ENCODE measurements at places on chromosomes 6 and 20. TPM values are rescaled to one million over a fixed set of nuclear protein-coding genes. Genes with fewer than 3 reads are reported as not detected.

MAS1 gene
- not detected for polyA plus RNA-seq

FBXO5 gene
- polyA plus RNA-seq, result 3.1 TPM

SCRT2 gene
- not detected for polyA plus RNA-seq

HCK gene
- polyA plus RNA-seq, result 20.7 TPM

BANF2 gene
- not detected for polyA plus RNA-seq

BIRC7 gene
- polyA plus RNA-seq, result not detected

DUSP15 gene
- 31.7 TPM for polyA plus RNA-seq

SMIM29 gene
- 46.0 TPM for polyA plus RNA-seq

TBPL1 gene
- polyA plus RNA-seq, result 20.1 TPM

SPATA25 gene
- polyA plus RNA-seq, result not detected

PTP4A1 gene
- polyA plus RNA-seq, result 22.0 TPM

BPIFB4 gene
- polyA plus RNA-seq, result not detected

IL20RA gene
- not detected for polyA plus RNA-seq

GRCh38 chr6:53250176-53251032 lies 98.3 kb downstream of the ELOVL5 start:
- no peak for DNase-seq

DNA sequence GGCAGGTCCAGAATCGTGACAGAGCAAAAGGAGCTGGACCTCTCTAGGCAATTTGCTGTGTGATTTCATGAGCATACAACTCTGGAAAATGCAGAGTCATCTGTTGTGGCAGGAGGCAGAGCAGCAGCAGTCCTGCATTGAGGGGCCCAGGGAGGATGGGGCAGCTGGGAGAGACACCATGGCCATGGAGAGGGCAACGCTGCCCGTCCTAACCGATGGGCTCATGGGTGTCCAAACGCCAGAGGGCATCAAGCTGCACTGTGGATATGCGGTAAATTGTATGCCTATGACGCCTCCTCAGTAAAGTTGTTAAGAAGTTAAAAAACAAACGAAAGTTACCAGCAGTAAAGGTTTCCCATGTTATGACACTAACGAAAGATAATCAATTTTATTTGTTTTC lies 42.2 kb upstream of the DACT2 start:
- DNase-seq, result peak; percentile 55

DNA sequence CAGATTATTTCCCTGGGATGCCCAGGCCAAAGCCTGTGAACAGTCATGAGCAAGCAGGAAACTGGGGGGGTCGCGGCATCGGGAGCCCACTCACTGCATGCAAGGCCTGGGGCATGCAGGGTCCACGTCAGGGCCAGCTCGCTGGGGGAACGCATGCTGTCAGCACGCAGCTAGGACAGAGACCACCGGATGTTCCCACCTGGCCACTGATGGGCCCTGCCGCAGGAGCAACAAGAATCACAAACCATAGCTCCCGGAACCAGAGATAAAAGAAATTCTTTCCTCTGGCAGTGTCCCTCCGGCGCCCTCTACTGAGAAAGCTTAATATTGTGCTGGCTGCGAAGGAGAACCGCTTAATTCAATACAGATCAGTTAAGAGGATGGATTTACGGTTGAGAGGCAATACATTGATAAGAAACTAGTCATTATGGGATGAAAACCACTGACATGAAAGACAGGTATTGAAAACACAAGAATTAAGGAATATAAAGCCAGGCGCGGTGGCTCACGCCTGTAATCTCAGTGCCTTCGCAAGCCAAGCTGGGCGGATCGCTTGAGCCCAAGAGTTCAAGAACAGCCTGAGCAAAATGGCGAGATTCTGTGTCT lies 32.6 kb downstream of the C6orf15 start:
- DNase-seq, result no peak

- no peak for DNase-seq
Measured at GRCh38 chr6:7234547-7234946, 78.5 kb downstream of the SSR1 start.

GRCh38 chr6:42821341-42821668 lies 39.5 kb downstream of the BICRAL start:
- DNase-seq, result no peak

- peak; percentile 87 for DNase-seq
Measured at GRCh38 chr6:32047084-32047478, 8.9 kb downstream of the CYP21A2 start.

DNA sequence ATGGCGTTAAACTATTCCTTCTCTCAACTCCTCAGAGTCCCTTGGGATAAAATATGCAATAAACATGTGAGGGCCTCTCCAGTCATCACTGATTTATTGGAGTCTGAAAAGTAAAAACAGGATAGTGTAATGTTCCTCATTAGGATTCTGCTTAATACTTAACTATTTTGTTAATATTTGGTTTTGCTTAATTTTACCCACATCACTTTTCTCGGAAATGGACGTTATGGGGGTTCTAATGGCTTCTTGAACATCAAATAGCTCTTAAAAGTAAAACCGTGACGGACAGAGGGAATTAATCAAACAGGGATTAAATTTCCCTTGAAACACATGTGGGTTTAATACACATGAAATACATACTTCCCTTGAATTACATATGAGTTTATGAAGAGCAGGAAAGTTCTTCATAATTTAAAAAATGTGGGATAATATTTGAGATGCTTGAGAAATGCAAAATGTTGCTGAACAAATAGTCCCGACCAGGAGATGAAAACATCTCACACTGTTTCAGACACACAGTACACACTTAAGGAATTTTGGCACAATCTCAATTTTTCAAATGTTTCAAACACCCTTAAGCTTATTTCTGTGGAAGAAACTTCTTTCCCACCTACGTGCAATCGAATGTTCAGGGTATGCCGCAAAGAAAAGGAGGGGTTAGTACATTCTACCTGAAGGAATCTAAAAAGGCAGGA lies 38.4 kb upstream of the EIF2S2 start:
- DNase-seq, result no peak

DNA sequence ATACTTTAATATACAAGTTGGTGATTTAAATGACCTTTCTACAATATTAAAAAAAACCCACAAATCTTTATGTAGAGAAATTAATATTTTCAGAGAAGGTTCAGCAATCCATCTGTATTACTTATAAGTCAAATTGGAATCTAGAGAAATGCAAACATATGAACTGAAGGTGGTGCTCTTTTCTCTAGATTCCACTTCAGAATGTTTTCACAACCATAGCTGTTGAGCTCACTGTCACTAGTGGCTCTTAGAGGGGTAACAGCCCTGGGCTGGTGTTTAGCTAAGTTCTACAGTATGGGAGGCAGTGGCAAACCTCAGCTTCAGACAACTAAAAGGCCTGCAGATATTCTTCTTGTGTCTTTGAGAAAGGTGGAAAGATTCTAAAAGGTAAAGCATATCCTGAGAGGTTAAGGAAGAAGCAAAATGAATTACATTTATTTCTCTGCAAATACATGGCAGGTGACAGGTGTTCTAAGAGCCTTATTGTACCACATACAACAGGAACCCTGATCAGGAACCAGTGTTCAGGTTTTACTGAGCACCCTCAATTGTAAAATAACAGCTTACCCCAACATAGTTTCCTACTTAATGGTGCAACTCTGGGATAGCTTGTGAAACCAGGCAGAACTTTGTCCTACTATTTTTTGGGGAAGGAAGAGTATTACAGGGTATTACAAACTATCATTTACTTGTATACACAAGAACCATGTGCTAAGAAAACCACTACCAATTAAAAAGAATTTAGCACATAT lies 56.6 kb upstream of the SAMHD1 start:
- DNase-seq, result no peak

DNA sequence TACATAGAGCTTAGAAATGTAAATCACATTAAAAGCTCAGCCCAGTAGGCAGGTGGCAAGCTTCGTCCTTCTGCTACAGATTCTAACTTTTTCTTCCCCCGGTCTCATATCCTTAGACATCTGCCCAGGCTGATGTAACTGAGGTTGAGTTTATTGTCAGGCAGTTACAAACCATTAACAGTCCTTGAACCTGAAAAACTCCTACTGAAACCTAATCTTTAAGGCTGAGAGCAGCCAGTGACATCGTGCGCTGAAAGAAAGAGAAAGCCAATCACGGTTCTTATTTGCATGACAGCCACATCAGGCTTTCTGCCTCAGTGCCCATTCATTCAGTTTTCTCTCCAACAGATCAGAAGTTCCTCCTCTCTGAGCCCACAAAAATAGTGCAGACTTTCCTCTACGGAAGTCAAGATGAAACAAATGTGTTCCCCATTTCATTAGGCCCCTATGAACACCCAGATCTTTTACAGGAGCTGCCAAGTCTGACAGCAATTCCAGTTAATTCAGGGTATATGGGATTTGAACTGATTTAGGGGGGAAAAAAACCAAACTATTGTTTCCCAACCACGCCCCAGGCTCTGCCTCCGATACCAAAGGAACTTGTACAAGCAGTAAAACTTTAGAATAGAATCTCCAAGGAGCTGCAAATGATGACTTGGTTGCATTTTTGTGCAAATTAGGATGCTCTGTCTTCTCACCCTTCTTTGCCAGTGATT lies at the start of gene NHSL1:
Gene NHSL1 (minus strand): TSS at position 192 of the 716 bp plus-strand sequence. CDS start 204 bp downstream, outside the sequence.
- DNase-seq, result no peak

DNA sequence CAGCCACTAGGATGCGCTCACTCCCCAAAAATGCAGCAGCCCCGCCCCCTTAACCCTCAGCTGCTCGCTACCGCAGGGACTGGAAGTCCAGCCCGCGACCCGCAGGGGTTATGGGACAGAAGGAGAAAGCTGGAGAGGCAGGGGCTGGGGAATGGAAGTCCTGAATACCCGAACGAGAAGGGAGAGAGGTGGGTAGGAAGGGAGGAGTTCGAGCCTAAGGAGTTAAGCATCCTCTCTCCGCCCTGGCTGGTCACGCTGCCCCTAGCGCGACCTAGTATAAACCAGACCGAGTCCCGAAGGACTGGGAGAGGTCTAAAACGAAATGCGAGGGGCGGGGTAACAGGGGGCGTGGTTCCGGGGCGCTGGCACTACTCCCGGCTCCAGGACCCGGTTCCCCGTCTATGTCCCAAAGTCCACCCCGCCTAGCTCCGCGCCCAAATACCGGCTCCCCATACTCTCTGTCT lies 448 bp upstream of the DDAH2 start:
- DNase-seq, result peak; percentile 96

DNA sequence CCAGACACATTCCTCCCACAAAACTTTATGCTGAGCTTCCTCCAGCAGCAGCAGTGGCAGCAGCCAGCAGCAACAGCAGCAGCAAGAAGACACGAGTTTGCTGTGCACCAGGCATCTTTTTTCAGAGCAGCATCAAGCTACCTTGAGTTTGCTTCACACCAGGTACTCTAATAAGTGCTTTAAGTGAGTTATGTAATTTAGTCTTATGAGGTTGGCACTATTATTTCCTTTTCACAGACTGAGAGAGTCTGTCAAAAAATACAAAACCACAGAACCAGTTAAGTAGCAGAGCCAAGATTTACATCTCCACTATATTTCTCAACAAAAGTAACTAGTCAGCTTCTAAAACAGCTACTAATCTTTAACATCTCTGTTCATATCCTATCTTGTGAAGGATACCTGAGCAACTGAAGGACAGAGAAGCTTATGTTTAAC lies 23.7 kb downstream of the RANBP9 start:
- DNase-seq, result no peak

DNA sequence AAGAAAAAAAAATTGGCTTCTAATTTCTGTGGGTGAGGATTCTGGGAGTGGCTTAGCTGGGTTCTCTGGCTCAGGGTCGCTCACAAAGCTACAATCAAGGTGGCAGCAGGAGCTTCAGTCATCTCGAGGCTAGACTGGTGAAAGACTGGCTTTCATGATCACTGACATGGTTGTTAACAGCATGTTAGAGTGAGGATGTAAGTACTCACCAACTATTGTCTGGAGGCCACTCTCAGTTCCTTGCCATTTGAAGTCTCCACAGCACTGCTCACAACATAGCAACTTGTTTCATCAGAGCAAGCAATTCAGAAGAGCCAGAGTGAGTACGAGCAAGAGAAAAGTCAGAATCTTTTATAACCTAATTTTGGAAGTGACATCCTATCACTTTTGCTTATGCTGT lies 145.7 kb upstream of the PRSS16 start:
- no peak for DNase-seq

GRCh38 chr6:118669561-118669960 lies 18.2 kb upstream of the CEP85L start:
- no peak for DNase-seq

GRCh38 chr20:46700481-46700880 lies 9.0 kb upstream of the SLC2A10 start:
- no peak for DNase-seq

GRCh38 chr6:162773996-162774395 lies 46.2 kb downstream of the PACRG start:
- DNase-seq, result no peak

- no peak for DNase-seq
Measured at GRCh38 chr20:53652090-53652858, 58.6 kb upstream of the ZNF217 start.

GRCh38 chr20:49276961-49277785 lies 684 bp downstream of the ZNFX1 start:
- DNase-seq, result peak; percentile 80

DNA sequence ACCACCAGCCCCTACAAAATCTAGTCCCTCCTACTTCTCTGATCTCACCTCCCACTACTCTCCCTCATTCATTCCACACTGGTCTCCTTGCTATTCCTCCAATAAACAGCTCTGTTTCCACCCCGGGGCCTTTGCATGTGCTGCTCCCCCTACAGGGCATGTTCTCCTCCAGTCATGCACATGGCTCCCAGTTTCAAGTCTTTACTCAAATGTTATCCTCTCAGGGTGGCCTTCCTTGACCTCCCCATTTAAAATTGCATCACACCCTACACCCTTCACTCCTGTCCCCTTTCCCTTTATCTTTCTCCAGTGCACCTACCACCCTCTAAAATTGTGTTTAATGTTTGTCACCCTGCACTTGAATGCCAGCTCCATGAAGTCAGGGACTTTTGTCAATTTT lies 174.5 kb downstream of the MRPL14 start:
- no peak for DNase-seq

DNA sequence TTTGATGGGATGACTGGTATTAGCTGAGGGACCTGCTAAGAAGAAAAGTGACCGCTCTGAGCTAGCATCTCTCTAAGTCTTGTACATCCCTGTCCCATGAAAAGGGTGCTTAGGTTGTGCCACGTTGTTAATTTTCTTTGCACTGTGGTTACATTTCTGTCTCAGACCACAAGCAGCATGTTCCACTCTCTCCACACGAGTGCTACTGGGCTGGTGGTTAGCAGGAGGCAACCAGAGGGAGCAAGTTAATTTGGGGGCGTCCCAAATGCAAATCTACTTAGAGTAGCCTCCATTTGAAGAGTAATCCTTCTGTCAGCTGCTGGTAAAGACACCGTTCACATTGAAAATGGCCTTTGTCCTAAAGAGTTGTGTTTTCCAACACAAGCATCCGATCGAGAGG lies 3.4 kb upstream of the SCML4 start:
- no peak for DNase-seq

- no peak for DNase-seq
Measured at GRCh38 chr6:52208612-52209011, 22.4 kb downstream of the IL17A start.

GRCh38 chr6:3228046-3228671 lies 706 bp upstream of the TUBB2B start:
- no peak for DNase-seq

GRCh38 chr20:32970973-32971300 lies 33.3 kb downstream of the SUN5 start:
- peak; percentile 57 for DNase-seq

Measured in aorta (tissue), 5 donors.